ENCODE measurements at places on chromosomes 1 and 21. TPM values are rescaled to one million over a fixed set of nuclear protein-coding genes. Genes with fewer than 3 reads are reported as not detected.
A peak's percentile ranks its signal among the peaks of the same experiment; 100 is the strongest.

Gene S100A7A
- not detected for total RNA-seq

Gene SYDE2
- total RNA-seq: 10.3 TPM

Gene SH3BGR
- 4.5 TPM for total RNA-seq

GRCh38 chr1:217535601-217536377 lies 95.1 kb downstream of the GPATCH2 start:
- H3K27me3 ChIP-seq: no peaks in the 10 kb centered on the region
- no peaks in the 10 kb centered on the region for H3K4me1 ChIP-seq
- H3K4me3 ChIP-seq: no peak overlapping the region
- no peak overlapping the region for H3K27ac ChIP-seq
- no peaks in the 10 kb centered on the region for H3K36me3 ChIP-seq
- no peak for DNase-seq

- no peak overlapping the region for H3K27ac ChIP-seq
- no peak for DNase-seq
- H3K4me3 ChIP-seq: no peak overlapping the region
- no peaks in the 10 kb centered on the region for H3K36me3 ChIP-seq
These were observed 6.3 kb downstream of the RABGAP1L start for GRCh38 chr1:174165471-174166137.

DNA sequence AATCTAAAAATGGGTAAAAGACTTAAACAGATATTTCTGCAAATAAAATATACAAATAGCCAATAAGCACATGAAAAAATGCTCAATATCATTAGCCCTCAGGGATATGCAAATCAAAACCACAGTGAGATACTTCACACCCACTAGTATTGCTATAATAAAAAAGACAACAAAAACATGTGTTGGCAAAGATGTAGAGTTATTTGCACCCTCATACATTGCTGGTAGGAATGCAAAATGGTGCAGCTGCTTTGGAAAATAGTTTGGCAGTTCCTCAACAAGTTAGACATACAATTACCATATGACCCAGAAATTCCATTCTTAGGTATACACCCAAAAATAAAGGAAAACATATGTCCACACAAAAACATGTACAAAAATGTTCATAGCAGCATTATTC lies 30.2 kb downstream of the ZZZ3 start:
- no peak overlapping the region for H3K27ac ChIP-seq
- no peaks in the 10 kb centered on the region for H3K27me3 ChIP-seq
- H3K4me1 ChIP-seq: no peaks in the 10 kb centered on the region
- H3K36me3 ChIP-seq: 0 out of 2 replicates have a peak, but pooled peaks cover 9% of the 10 kb centered on the region

GRCh38 chr1:102954576-102954975 lies 153.7 kb downstream of the COL11A1 start:
- no peaks in the 10 kb centered on the region for H3K36me3 ChIP-seq
- H3K27me3 ChIP-seq: no peaks in the 10 kb centered on the region
- no peak for DNase-seq
- H3K4me3 ChIP-seq: no peak overlapping the region

DNA sequence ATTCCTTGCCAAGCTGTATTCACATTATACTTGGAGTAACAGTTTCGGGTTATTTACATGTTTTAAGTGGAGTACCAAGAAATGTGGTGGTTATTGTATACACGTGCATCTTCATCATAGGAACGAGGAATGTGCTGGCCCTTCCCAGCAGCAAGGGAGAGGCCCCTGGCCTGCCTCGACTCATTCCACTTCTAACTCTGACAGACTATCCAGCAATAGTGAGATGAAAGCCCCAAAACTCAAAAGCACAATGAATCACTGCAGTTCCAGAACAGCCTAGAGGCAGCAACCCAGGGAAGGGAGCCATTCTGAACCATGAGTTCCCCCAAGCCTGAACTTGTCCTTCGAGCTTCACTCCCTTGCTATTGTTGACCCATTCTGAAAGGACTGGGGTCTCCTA lies 23.1 kb downstream of the FAM89A start:
- H3K27me3 ChIP-seq: peaks cover 14% of the 10 kb centered on the region
- H3K27ac ChIP-seq: no peak overlapping the region
- no peak overlapping the region for H3K4me3 ChIP-seq
- H3K36me3 ChIP-seq: no peaks in the 10 kb centered on the region
- DNase-seq: no peak

DNA sequence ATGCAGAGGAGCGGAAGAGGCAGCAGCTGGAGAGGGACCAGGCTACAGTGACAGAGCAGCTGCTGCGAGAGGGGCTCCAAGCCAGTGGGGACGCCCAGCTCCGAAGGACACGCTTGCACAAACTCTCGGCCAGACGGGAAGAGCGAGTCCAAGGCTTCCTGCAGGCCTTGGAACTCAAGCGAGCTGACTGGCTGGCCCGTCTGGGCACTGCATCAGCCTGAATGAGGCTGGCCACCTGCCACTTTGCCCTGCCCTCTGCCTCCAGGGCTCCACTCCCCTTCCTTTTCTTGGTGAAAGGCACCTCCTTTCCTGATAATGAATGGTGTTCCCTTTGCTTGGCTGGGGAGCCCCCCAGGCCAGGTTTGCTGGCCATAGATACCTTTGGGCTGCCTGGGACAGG lies 3.3 kb upstream of the HMGN2 start:
- H3K27me3 ChIP-seq: no peaks in the 10 kb centered on the region
- no peak for DNase-seq
- H3K4me3 ChIP-seq: no peak overlapping the region
- H3K36me3 ChIP-seq: peaks cover 8% of the 10 kb centered on the region
- H3K4me1 ChIP-seq: peaks cover 18% of the 10 kb centered on the region
- H3K27ac ChIP-seq: no peak overlapping the region

DNA sequence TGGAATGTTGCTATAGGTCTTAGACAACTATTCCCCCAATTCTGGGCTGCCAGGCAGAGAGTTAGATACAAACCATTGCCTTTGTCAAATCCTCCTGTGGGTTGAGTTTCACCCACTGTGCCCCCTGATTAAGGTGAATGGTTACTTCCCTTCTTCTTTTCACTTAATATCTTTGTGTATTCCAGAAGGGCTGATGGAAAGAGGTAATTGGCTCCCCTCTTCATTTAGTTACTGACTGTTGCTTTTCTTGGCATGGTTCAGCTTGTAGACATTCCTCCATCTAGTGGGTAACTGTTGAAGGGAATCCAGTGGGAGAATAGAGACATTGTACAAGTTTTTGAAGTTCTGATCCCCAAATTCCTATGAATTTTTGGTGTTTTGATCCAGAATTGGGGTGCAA lies 43.8 kb upstream of the MACF1 start:
- no peak overlapping the region for H3K4me3 ChIP-seq
- DNase-seq: no peak
- no peak overlapping the region for H3K27ac ChIP-seq
- no peaks in the 10 kb centered on the region for H3K27me3 ChIP-seq
- peaks cover 45% of the 10 kb centered on the region for H3K4me1 ChIP-seq
- no peaks in the 10 kb centered on the region for H3K36me3 ChIP-seq

DNA sequence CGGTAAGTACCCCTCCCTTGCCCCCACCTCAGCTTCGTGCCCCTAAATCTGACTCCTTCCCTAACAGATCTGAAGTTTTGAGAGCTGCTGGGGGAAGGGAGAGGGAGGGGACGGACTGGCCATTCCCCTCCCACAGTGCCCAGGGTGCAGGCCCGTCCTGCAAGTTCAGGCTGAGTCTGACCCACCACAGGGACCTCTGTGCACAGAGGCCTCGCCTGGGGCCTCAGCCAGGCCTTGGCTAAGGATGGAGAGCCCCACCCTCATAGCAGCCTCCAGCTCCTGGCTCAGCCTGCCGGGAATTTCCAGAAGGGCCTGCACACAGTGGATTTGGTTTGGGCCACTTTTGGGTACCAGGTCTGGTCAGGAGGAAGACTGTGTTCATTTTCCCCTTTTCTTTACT lies 31.2 kb upstream of the TNFRSF1B start:
- no peaks in the 10 kb centered on the region for H3K36me3 ChIP-seq
- DNase-seq: no peak
- no peaks in the 10 kb centered on the region for H3K27me3 ChIP-seq
- no peak overlapping the region for H3K4me3 ChIP-seq

DNA sequence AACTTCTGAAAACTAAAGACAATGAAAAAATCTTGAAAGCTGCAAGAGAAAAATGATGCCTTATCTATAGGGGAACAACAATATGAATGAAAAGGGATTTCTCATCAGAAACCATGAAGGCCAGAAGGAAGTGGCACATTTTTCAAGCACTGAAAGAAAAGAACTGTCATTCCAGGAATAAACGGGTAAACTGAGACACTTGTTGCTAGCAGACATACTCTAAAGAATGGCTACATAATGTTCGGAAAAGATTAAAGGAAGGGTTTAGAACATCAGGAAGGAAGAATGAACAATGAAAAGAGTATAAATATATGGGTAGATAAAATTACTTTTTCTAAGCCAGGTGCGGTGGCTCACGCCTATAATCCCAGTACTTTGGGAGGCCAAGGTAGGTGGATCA lies 14.5 kb downstream of the RBBP5 start:
- no peaks in the 10 kb centered on the region for H3K27me3 ChIP-seq
- DNase-seq: no peak
- no peaks in the 10 kb centered on the region for H3K4me1 ChIP-seq
- H3K4me3 ChIP-seq: no peak overlapping the region
- no peak overlapping the region for H3K27ac ChIP-seq

DNA sequence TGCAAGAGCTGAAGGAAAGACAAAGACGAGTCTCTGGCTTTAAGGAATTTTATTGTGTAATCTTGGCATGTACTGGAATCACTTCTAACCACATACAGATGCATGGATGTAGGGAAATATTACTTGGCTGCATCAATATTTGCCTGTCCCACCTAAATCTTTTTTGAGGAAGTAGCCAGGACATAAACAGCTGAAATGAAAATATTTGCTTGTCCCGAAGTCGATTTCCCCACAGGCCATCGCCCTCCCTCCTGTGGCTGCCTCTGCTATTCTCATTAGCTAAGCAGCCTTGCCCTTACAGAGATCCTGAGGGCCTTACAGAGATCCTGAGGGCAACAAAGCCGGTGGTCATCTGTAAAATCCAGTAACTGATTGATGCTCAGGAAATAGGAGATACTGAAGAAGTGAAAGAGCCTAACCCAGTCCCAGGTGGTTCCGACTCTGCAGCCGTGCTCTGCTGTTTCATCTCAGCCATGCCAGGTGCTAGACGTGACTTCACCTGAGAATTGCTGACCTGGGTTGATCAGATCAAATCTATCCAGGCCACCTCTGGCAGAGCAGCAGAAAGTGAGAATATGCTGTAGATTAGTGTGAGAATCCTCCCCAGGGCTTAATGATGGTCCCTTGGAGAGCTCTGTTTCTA lies 25.5 kb downstream of the MAN1C1 start:
- H3K27me3 ChIP-seq: no peaks in the 10 kb centered on the region

GRCh38 chr1:209786146-209786545 lies 1.8 kb upstream of the C1orf74 start:
- DNase-seq: no peak
- H3K27ac ChIP-seq: no peak overlapping the region
- no peaks in the 10 kb centered on the region for H3K27me3 ChIP-seq

DNA sequence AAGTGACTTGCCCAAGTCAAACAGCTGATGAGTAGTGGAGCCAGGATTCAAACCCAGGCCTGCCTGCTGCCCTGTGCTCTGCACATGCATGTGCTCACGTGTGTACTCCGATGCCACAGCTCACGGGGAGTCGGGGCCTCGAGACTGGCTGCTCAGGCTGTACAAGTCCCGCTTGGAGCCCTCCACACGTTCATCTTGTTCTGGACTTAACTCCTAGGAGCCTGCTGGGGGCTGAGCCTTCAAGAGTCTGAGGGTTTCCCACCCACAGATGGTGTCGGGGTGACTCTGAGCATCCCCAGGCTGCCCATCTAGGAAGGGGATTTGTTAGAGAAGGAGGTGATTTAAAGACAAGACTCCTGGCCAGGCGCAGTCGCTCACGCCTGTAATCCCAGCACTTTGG lies 35.7 kb upstream of the KDM4A start:
- H3K36me3 ChIP-seq: peaks cover 13% of the 10 kb centered on the region
- H3K27ac ChIP-seq: no peak overlapping the region
- H3K27me3 ChIP-seq: no peaks in the 10 kb centered on the region
- DNase-seq: peak; percentile 28
- H3K4me1 ChIP-seq: no peaks in the 10 kb centered on the region

GRCh38 chr1:228356897-228357680 lies 49.5 kb downstream of the TRIM11 start:
- DNase-seq: no peak
- H3K27ac ChIP-seq: no peak overlapping the region
- no peaks in the 10 kb centered on the region for H3K36me3 ChIP-seq

GRCh38 chr1:39413902-39414528 lies 77.4 kb upstream of the BMP8A start:
- no peak overlapping the region for H3K27ac ChIP-seq
- no peaks in the 10 kb centered on the region for H3K27me3 ChIP-seq
- DNase-seq: no peak
- H3K4me3 ChIP-seq: no peak overlapping the region
- peaks cover 14% of the 10 kb centered on the region for H3K36me3 ChIP-seq

- peak within 1 kb of the TSS; percentile 94 for H3K27ac ChIP-seq
- peak within 1 kb of the TSS; percentile 82 for H3K4me3 ChIP-seq
- peaks cover 36% of the 10 kb centered on the region for H3K4me1 ChIP-seq
- DNase-seq: peak; percentile 57
These were observed at the start of gene MPC2 for GRCh38 chr1:167936930-167937708. Gene MPC2, minus strand, starts transcription at chr1:167937072. Its CDS starts 1,231 bp downstream, at chr1:167935841.

DNA sequence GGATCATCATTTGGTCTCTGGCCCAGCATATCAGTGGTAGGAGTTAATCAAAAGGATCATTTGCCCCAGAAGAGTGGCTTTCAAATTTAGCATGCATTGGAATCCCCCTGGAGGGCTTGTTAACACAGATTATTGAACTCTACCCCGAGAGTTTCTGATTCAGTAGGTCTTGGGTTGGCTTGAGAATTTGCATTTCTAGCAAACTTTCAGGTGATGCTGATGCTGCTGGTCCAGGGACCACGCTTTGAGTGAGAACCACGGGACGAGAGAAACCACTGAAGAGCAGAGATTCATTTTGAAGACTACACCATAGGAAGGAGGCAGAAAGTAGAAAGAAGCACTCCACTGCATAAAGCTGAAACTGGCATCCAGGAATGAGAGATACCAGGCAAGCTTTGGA lies 81.3 kb upstream of the DUSP10 start:
- no peaks in the 10 kb centered on the region for H3K36me3 ChIP-seq
- H3K4me1 ChIP-seq: peaks cover 28% of the 10 kb centered on the region
- H3K27ac ChIP-seq: no peak overlapping the region
- H3K4me3 ChIP-seq: no peak overlapping the region

DNA sequence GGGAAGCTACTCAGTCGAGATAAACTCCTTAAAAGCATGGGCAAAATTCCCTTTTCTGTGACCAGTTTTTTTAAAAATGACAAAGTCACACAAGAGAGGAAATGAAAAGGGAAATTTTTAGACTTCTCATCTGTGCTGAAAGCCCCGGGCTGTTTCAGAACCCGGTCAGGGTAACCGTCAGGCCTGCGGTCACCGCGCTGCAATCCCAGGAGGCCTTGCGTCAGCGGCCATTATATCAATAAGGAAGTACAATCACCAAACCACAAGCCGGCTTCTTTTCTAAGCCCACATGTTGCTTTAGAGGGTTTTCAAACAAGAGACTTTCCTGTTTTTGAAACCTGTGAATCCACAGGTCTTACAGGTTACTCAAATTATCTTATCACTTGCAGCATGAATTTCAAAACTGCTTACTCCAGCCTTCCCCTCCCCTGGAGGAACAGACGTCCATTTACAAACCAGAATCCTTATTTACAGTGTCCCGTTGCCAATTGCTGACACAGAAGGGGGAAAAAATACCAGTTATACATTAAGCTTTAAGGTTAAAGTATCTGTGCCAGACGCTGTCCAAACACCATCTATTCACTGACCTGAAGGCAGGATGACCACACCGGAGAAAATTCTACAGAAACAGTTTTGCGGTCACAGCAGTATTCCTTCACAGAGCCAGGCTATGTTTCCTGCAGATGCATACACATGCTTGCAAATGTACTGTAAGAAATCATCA lies 165.3 kb downstream of the TOMM20 start:
- H3K36me3 ChIP-seq: no peaks in the 10 kb centered on the region
- peak overlapping the region; percentile 99 for H3K27ac ChIP-seq
- H3K4me3 ChIP-seq: peak overlapping the region; percentile 38
- no peaks in the 10 kb centered on the region for H3K27me3 ChIP-seq
- H3K4me1 ChIP-seq: peaks cover 84% of the 10 kb centered on the region

All from PC-9 (cell line).